ENCODE measurements at places on chromosomes 13 and 19.

DNA sequence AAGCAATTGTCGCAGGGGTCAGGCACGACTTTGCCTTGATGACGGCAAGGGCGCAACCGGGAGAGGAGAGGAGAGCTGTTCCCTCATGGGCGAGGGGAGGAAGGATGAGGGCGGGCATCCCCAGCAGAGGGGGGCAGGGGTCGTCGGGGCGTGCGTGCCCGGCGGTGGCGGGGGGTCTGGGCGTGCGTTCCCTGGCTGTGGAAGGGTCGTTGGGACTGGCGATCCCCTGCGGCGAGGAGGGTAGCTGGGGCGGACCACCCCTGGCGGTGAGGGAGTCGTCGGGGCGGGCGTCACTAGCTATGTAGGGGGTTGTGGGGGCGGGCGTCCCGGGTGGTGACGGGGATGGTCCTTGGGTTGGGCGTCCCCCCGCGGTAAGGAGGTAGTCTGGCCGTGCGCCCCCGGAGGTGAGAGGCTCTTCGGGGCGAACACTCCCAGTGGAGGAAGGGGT is 1.7 kb downstream of the COMP start:
- DNase-seq = no peak

DNA sequence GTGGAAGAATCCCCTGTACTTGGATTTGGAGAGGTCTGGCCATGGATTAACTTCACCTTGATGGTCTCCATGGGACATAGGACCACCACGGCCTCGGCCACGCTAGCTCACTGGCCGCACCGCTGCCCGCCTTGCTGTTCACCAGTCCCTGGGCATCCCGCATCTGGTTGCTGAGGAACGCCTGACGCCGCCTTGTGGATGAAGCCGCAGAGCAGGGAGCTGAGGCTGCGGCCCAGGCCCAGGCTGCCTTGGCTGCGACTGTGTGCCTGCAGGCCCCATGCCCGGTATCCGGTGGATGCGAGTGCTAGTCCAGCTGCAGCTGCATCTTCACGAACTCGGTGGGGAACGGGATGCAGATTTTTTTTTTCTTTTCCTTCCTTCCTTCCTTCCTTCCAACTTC is 1407.1 kb downstream of the UQCRFS1 start:
- DNase-seq = no peak

DNA sequence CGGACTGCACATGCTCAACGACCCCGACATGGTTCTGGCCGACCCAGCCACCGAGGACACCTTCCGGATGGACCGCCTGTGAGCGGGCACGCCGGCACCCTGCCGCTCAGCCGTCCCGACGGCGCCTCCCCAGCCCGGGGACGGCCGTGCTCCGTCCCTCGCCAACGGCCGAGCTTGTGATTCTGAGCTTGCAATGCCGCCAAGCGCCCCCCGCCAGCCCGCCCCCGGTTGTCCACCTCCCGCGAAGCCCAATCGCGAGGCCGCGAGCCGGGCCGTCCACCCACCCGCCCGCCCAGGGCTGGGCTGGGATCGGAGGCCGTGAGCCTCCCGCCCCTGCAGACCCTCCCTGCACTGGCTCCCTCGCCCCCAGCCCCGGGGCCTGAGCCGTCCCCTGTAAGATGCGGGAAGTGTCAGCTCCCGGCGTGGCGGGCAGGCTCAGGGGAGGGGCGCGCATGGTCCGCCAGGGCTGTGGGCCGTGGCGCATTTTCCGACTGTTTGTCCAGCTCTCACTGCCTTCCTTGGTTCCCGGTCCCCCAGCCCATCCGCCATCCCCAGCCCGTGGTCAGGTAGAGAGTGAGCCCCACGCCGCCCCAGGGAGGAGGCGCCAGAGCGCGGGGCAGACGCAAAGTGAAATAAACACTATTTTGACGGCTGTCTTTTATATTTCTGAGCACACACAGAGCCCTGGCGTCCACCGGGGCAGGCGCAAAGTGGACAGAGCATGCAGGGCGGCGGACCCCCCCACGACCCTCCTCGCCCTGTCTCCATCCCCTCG is 13.6 kb downstream of the COMP start:
- DNase-seq = no peak

GRCh38 chr13:24212674-24213073 is 52.2 kb downstream of the SPATA13 start:
- DNase-seq = no peak

DNA sequence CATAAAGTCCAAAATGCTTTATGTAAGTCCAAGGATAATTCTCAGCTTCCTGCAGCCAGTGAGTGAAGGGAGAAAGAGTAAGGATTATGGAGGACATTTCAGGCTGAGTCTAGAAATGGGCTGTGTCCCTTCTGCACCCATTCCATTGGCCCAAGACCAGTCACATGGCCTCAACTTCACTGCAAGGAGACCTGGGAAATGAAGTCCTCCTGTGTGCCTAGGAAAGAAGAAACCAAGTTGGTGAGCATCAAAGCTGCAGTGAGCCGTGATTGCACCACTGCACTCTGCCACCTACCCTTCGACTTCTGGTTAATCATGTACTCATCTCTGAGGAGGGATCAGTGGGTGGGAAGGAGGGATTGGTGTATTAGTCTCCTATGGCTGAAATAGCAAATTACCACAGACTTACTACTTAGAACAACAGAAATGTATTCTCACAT is 3.6 kb upstream of the CD37 start:
- peak; percentile 48 for DNase-seq

Data from effector CD4-positive, alpha-beta T cell (primary cell).